ENCODE measurements at places on chromosomes 1 and 21. TPM values are rescaled to one million over a fixed set of nuclear protein-coding genes. Genes with fewer than 3 reads are reported as not detected.
A peak's percentile ranks its signal among the peaks of the same experiment; 100 is the strongest.

TGFB2 gene
- total RNA-seq: not detected

OR2AJ1 gene
- not detected for total RNA-seq

CRYAA gene
- total RNA-seq: not detected

DNA sequence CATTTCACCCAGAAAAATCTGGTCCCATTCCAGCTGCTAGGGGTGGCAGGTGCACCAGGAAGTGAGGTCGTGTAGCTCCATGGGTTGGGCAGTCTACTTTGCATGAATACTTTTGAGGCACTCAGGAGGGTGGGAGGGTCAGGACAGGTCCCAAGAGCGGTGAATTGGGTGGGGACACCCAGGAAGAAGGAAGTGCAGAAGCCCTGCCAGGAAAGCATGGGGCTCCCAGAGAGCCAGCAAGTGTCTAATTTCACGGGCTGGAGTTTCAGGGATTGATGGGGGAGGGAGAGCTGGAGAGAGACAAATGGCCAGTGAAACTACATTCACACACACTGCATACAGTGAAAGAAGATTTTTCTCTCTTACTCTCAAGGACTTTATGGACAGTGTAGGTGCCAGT is 137.8 kb downstream of the GALNT2 start:
- no peaks in the 10 kb centered on the region for H3K27me3 ChIP-seq
- H3K4me3 ChIP-seq: no peak overlapping the region
- H3K36me3 ChIP-seq: peaks cover 13% of the 10 kb centered on the region
- DNase-seq: no peak
- H3K4me1 ChIP-seq: peaks cover 19% of the 10 kb centered on the region
- no peak overlapping the region for H3K27ac ChIP-seq

DNA sequence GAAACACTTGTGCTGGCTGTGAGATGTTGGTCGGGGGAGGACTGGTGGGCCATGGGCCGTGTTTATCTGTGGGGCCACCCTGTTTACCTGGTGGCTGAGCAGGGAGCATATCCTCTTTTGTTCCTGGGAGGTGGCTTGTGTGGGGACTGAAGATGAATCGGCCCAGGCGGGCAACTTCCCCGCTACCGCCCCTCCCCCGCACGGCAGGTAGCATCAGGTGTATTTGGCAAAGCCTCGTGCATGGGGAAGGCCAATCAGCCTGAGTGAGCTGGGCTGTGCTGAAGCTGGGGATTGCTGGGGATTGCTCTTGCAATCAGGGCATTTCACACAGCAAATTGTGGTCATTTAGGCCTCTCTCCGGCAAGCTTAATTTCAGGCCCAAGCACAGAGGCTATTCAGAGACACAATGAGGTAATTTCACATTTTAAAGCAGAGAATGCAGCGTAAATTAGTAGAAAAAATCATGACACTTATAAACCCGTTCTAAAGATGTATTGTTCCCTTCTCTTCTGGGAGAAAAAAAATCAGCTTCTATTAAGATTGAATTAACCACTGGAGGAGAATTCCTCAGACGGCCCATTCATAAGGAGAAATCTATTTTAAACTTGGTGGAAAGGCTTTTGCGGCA is 197.7 kb upstream of the POU3F1 start:
- no peak overlapping the region for H3K27ac ChIP-seq
- H3K4me3 ChIP-seq: no peak overlapping the region
- no peaks in the 10 kb centered on the region for H3K4me1 ChIP-seq

GRCh38 chr1:178784131-178784536 is 59.1 kb downstream of the RALGPS2 start:
- H3K4me3 ChIP-seq: no peak overlapping the region
- no peaks in the 10 kb centered on the region for H3K36me3 ChIP-seq
- no peaks in the 10 kb centered on the region for H3K27me3 ChIP-seq
- no peak for DNase-seq
- H3K4me1 ChIP-seq: no peaks in the 10 kb centered on the region

DNA sequence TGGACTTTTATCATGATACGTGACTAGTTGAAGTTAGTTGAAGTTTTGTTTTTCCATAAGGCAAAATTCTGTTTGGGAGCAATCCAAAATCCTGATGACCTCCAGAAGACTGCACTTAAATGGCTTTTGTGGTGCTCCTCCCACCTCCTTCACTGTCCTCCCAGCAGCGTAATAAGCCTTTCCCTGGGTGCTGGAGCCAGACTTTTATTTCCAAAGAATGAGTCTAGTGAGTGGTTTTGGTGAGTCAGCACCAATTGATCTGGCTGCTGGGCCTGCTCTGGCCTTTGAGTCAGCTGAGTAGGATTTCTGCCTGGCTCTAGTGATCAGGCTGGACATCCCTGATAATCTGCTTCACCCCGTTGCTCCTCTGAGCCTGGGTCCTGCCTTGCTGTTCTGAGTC is 21.7 kb upstream of the KCND3 start:
- H3K27me3 ChIP-seq: no peaks in the 10 kb centered on the region
- DNase-seq: no peak

GRCh38 chr1:78464449-78464891 is 26.3 kb upstream of the PTGFR start:
- H3K36me3 ChIP-seq: no peaks in the 10 kb centered on the region
- no peak overlapping the region for H3K4me3 ChIP-seq
- no peaks in the 10 kb centered on the region for H3K27me3 ChIP-seq
- no peak for DNase-seq

DNA sequence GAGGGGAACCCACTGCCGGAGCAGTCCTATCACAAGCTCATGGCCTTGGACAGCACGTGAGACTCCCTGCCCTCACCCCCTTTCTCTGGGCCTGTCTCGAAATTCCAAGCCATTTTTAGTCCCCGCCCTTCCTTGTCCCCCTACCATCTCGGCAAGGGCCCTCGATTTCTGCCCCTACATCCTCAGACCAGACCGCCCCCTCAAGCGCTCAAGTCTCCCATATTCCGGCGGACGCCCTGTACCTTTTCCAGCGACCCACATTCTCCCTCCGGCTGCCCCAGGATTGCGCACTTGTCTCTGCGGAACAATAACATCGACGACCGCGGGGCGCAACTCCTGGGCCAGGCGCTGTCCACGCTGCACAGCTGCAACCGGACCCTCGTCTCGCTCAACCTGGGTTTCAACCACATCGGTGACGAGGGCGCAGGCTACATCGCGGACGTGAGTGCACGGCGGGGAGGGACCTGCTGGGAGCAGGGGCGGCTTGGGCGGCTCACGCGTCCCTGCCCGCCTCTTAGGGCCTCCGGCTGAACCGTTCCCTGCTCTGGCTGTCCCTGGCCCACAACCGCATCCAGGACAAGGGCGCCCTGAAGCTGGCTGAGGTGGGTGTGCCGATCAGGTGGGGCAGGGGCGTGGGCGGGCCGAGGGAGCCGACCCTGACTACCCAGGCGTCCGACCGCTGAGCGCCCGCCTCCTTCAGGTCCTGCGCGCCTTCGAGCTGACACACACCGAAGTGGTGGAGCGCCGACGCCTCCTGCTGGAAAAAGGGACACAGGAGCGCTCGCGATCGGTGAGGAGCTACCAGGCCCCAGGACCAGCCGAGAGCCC is 7.0 kb downstream of the LRRC71 start:
- H3K27me3 ChIP-seq: peaks cover 35% of the 10 kb centered on the region
- no peak overlapping the region for H3K4me3 ChIP-seq
- peaks cover 18% of the 10 kb centered on the region for H3K4me1 ChIP-seq
- no peaks in the 10 kb centered on the region for H3K36me3 ChIP-seq
- DNase-seq: peak; percentile 28
- H3K27ac ChIP-seq: no peak overlapping the region

All from natural killer cell (primary cell).